ENCODE measurements at places on chromosomes 1 and 21.

DNA sequence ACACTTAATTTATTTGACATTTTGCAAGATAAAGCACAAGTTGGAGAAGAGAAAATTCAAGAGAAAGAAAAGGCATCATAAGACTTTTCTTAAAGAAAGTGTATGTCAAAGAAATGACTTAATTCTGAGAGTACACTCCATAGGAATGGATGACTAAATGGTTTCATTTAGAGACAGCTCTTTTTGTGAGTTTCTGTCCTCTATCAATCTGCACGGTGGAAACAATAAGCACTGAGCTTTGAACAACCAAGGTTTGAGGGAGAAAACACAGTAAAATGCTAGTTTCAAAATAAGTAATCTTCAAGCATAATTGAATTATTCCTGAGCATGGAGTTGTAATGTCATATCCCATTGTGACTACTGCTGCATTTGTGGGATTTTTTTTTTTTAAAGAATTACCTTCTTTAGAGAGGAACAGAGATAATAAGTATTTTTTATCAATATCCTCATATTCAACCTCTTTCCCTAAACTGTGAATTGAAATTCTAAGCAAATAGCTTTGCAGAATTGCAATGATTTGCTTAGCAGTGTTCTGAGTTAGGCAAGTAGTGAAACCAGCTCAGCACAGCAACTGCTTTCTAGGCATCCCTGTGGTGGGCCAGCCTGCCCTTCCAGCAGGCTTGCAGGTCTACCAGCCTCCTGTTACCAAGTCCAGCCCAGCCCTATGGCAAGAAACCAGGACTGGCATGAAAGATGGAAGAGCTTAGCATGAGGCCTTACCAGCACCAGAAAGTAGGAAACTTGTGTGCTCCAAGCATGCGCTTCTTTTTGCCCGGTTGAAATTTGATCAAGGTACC is 38.2 kb downstream of the KCNJ6 start:
- DNase-seq = no peak

- DNase-seq = no peak
Measured at GRCh38 chr1:168223681-168224540, 1.9 kb upstream of the SFT2D2 start.

- DNase-seq = peak; percentile 32
Measured at GRCh38 chr1:28926629-28927265, 12.4 kb downstream of the EPB41 start.

GRCh38 chr1:55418208-55419000 is 203.2 kb upstream of the USP24 start:
- no peak for DNase-seq

DNA sequence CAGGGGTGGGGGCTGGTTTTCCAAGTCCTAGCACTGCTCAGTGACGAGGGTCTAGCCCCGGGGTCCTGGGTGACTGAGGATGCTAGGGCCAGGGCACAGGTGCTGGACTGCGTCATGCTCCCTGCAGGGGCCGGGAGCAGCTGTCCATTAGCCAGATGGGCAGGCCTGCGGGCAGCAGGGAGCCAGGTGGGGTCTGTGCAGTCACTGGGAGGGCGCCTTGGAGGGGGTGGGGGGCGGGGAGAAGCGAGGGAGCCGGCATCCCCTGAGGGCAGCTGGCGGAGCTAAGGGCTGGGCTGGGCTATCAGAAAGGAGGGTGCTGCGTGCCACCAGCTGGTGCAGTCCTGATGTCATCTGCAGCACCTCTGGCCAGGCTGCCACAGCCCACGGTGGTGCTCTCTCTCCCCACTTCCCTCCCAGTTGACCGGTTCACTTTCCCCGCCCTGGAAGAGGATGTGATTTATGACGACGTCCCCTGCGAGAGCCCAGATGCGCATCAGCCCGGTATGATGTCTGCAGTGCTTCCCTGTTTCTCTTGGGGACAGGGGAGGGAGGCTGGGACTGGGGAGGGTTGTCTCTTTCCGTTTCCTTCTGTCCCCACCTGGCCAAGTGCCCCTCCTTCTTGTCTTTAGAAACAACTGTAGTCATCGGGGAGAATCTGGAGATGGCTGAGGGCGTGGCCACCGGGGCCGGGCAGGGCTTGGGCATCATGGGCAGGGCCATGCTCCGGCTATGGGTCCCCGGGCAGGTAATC is 63.8 kb downstream of the ARHGEF10L start:
- DNase-seq = no peak

GRCh38 chr1:167922611-167923074 is 8.7 kb upstream of the ADCY10 start:
- DNase-seq = no peak

DNA sequence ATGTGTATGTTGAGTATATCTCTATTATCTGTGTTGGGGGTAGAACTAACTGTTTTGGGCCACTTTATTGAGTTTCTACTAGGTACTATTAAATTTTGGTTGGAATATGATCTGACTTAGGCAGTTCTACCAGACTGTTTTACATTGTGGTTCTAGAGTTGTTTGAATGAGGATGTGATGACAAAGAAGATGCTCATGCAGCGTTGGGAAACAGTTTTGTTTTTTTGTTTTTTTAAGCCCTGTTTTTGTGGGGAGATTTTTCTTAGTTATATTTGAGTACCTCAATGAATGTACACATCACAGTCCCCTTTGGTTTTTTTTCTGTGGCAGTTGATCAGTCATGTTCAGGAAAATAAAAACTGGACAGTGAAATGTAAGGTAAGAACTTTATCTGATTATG is 40.1 kb downstream of the TMED5 start:
- no peak for DNase-seq

DNA sequence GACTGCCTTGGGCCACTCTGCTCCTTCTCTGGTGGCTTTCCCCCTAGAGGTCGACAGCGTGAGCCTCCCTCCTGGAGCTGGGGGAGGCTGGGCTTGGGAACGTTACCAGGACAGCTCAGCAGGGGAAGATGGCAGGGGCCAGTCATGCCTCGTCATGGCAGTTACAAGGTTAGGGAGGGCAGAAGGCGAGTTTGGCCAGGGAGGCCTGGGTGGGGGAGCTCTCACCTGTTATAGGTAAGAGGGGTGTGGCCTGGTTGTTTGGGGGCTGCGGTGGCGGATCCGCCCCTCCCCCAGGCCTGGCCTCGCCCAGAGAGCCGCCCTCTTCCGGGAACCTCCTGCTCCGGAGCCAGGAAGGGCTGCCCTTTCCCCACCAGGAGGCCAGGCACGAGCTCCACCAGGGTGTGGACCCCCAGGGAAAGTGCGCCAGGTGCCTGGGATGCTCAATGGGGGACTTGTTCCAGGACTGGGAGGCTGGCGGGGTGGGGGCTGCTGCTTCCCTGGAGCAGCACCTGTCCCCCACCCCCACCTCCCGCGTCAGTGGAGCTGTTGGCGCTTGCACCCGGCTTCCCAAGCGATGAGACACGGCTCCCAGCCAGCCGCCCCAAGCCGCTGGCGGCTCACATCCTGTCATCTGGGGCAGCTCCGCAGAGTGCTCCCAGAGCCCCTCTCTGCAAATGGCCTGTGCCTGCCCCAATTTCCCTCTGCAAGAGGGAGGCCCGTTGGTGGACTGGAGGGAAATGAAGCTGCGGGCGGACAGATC is 23.6 kb upstream of the PKP1 start:
- no peak for DNase-seq

- DNase-seq = no peak
Measured at GRCh38 chr1:74504933-74505512, 7.4 kb downstream of the LRRC53 start.

GRCh38 chr1:112636597-112637253 is 17.1 kb downstream of the CAPZA1 start:
- no peak for DNase-seq
